Activated CD4-positive, CD25-positive, alpha-beta regulatory T cell treated with anti-CD3 and anti-CD28 coated beads, Interleukin-2, amount 50 U/mL, for 16 hours (primary cell): ENCODE measurements at places on chromosomes 11 and 22.

DNA sequence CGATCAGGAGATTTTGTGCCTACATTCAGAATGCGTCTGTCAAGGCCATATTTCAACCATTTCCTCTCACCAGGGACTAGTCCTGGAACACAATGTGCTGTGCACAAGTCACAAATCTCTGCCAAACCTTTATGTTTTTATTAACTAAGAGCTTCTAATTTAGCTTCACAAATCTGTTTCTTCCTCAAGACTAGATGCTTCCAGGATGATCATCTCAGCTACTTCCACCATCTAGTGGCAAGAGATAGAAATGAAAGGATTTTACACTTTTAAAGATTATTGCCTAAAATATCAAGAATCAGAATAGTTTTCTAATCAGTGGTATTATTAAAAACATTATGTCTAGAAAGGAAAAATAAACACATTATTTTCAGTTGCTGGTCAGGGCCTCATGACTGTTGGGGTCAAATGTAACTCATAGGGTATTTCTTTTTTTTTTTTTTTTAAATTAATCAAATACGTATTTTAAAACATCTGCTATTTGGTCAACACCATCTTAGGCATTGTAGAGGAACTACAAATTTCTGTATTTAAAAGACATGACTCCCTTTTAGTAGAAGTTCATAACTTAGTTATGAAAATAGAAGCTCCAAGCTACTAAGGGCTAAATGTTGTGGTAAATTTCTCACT is 1102.6 kb downstream of the DLG2 start:
- DNase-seq, result no peak

DNA sequence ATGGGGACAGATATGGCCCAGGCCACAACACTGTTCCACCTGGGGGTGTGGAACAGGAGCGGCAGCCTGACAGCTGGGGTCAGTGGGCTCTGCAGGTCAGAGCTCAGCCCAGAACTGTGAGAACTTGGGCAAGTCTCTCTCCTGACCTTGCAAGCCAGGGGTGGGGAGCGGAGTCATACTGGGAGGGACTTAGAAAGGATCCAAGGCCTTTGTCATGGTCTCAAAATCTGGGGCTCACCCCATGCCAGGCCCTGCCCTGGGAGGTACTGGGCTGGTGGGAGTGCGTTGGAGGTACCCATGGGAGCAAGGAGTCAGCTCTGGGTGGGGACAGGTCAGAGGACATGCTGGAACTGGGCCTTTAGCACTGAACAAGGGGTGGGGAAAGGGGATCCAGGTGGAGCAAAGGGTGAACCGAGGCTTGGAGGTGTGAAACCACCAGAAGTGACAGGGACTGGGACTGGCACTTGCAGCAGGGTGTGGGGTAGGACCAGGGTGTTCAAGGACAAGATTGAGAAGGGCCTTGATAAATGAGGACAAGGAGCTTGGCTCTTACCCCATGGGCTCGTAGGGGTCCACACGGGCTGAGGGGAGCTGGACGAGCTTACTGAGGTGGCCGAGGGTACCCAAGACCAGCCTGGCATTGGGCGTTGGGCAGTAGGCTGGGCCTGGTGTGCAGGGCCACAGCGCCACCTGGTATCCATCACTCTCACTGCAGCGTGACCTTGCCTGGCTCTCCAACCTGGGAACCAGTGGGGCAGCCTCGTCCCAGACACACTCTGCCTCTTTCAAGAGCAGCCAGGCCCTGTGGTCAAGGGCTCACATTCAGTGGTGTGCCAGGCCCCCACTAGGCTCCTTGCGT is 7.4 kb upstream of the PMM1 start:
- DNase-seq, result no peak

DNA sequence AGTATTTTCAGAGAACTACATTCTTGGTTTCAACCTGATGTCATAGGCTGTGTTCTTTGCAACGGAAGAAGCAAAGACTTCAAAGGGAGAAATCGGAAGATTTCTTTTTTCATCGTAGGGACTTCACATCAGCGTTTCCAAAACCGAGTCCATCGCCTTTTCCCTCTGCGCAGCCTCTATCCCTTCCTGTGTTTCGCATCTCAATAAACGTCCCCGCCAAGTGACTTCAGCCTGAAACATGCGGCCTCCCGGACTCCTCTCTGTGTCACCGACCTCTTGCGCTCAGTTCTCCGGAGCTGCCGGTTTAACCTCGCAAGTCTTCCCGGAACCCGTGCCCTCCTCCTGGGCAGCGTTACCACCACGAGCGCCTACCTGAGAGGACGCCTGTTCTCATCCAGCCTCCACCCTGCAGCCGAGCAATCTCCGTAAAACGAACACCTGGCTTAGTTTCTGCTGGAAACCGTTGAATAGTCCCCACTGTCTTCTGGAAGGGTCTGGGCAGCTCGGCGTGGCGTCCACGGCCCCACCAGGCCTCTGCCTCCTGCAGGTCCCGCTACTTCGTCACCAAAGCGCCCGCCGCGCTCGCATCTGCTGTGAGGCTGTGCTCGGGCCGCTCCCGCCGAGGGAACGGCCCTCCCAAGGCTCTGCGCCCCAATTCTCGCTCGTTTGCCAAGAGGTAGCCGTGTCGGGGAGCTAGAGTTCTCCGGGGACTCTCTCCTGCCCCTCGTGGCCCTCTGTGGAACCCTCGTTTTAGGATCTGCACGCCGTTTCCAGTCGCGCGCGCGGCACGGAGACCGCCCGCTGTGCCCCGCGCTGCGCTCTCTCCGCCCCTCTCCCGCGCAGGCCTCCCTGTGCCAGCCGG is at the start of gene GLB1L3:
Gene GLB1L3, plus strand, starts transcription at position 846 of the 862 bp plus-strand sequence. CDS start 362 bp downstream, outside the sequence.
- peak; percentile 51 for DNase-seq

DNA sequence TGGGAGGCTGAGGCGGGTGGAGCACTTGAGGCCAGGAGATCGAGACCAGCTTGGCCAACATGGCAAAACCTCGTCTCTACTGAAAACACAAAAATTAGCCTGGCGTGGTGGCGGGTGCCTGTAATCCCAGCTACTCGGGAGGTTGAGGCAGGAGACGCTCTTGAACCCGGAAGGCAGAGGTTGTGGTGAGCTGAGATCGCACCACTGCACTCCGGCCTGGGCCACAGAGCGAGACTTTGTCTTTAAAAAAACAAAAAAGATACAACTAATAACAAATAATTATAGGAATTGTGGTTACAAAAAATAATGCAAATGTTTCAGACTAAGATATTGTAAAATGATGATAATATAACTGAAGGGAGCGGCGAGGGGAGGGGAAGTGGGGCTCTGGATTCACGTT is 90.3 kb upstream of the RTL6 start:
- DNase-seq, result no peak

DNA sequence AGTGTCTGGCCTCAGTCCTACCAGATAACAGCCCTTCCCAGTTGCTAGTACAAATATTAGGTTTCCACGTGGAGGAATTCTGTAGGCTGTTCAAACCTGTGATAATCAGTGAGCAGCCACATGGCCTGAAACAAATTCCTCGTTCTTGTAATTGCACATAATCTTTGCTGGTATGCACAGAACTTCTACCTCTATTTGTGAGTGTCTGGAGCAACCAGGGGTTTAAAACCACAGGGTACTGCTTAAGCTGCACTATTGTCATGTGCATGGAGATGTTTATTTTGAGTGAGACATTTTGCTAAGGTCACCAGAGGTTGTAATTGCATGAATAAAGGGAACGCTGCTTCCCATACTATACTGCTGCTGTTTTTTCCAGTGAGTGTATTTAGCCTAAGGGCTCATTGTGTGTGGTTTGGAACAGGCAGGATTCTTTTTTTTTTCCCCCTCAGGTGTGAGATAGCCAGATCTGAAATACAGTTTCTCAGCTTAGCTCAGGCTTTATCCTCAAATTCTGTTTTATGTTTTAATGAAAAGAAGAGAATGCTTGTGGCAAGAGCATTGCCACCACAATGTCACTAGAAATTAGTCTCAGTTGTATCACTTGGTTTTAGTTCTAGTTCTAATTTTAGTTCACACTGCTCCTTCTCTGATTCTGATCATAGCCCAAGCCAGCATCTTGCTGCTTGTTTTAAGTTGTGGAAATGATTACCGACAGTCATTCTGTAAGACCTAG is 60.5 kb downstream of the CYB5R2 start:
- DNase-seq, result no peak

DNA sequence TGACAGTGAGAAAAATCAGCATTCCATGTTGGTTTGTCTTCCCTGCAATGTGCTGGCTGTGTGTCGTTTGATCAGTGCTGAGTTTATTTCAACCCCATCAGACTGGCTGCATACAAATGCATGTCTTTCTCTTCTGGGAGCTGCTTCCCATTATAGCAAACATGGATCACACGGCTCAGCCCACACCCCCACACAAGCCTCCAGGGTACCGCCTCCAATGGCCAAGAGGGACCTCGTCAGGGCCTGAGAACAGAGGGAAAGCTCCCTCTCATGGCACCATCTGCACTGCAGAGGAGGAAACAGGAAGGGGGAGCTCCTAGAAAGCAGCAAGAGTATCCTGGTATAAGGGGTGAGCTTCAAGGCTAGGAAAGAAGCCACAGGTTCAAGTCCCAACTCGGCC is 214.2 kb downstream of the LARGE1 start:
- DNase-seq, result no peak

GRCh38 chr11:16151138-16151537 is 205.2 kb downstream of the SOX6 start:
- no peak for DNase-seq

DNA sequence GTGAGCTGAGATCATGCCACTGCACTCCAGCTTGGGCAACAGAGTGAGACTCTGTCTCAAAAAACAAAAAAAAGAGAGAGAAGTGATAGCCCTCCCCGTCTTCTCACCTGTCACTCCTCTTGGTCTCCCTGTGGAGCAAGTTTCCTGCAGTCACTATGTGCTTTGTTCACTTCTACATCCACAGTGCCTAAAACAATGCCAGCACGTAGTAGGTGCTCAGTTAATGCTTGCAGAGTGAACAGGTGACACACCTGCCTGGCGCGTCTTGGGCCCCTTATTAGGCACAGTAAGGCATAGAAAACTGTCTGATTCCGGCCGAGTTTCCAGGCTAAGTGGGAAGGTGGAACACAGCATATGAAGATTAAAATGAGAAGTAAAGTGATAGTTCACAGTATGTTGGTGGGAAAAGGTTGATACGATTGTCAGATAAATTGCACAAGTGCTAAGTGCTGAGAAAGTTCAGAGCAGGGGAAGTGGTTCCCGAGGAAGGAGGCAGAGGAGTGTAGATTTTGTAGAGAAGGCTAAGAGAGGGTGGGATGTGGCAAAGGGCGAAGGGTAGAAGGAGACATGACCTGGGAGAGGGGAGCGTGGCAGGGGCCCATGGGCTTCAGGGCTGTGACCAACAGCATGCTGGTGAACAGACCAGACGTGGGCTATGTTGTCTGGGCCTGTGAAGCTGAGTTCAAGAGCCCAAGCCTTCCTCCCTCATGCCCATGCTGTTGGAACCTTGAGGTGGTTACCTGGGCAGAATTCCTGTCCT is 41.9 kb downstream of the BCR start:
- DNase-seq, result no peak
